ENCODE measurements at places on chromosomes 5 and 9.

DNA sequence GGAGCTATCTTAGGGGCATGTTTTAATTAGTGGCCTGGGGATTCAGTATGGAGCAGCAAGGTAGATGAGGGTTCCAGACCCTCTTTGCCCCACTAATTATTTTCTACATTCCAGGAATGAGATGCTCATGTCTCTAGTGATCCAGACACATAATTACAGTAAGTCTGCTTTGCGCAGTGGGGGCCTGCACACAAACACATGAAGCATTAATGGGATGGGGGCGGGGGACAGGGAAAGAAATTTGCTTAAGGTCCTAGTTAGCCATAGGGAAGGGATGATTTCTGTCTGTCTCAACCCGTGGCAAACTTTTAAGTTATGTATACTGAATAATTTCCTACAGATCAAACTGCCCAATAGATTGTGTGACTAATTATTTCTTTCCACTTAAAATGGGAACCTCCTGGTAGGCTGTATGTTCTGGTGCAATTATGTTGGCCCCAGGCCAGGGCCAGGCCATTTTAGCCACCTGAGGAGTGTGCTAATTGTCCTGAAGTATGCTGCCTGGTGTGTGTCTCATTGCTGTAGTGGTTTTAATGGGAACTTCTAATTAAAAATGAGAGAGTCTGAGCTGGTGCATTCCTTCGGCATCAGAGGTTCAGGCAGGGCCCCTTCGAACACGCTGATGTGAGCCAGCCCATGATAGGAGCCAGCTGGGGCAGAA lies 134.4 kb downstream of the PTTG1 start:
- no peak for DNase-seq

DNA sequence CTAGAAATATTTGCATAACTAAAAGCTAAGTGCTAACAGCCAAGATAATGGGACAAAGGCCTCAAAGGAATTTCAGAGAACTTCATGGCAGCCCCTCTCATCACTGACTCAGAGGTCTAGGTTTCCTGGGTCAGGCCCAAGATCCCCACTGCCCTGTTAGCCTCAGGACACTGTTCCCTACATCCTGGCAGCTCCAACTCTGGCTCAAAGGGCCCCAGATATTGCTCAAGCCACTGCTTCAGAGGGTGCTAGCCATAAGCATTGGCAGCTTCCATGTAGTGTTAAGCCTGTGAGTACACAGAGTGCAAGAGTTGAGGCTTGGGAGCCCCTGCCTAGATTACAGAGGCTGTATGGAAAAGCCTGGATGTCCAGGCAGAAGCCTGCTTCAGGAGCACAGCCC lies 998.1 kb downstream of the TLE1 start:
- DNase-seq: no peak

- DNase-seq: no peak
Measured at GRCh38 chr9:124206391-124206790, 51.4 kb upstream of the NEK6 start.

- no peak for DNase-seq
Measured at GRCh38 chr5:1438871-1439270, 6.4 kb downstream of the SLC6A3 start.

GRCh38 chr9:137011156-137011555 lies 14.8 kb upstream of the CLIC3 start:
- no peak for DNase-seq

GRCh38 chr5:143140492-143141203 lies 262.8 kb downstream of the NR3C1 start:
- DNase-seq: no peak

All from brain pericyte (primary cell).